ENCODE measurements at places on chromosomes 4 and X.

GRCh38 chr4:116925900-116926457 lies 159.4 kb downstream of the TRAM1L1 start:
- no peak for DNase-seq

- no peak for DNase-seq
Measured at GRCh38 chr4:57064811-57065711, 45.1 kb downstream of the IGFBP7 start.

- no peak for DNase-seq
Measured at GRCh38 chr4:40253906-40254305, 57.1 kb downstream of the RHOH start.

GRCh38 chr4:87359258-87359657 lies 31.7 kb downstream of the HSD17B11 start:
- no peak for DNase-seq

- no peak for DNase-seq
Measured at GRCh38 chrX:2696698-2697215, 5.7 kb downstream of the CD99 start.

- no peak for DNase-seq
Measured at GRCh38 chr4:82508011-82508410, 53.8 kb downstream of the TMEM150C start.

DNA sequence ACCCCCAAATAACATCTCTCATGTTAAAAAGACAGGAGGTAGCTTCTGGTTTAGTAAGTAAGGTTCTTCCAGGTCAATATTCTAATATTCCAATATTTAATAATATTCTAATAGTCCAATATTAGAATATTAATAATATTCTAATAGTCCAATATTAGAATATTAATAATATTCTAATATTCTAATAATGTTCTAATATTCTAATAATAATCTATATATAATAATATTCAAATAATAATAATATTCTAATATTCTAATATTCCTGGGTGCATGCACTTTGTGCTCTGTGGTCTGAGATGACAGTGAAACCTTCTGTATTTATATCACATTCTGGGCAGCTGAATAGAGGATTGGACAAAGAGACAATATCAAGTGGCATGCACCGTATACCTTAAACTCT lies 96.1 kb downstream of the PCDH10 start:
- no peak for DNase-seq

All from stimulated activated CD8-positive, alpha-beta memory T cell treated with anti-CD3 and anti-CD28 coated beads, Interleukin-4, amount 100 ng/mL, for 4 hours (primary cell).